ENCODE measurements at places on chromosomes 3 and 15.

DNA sequence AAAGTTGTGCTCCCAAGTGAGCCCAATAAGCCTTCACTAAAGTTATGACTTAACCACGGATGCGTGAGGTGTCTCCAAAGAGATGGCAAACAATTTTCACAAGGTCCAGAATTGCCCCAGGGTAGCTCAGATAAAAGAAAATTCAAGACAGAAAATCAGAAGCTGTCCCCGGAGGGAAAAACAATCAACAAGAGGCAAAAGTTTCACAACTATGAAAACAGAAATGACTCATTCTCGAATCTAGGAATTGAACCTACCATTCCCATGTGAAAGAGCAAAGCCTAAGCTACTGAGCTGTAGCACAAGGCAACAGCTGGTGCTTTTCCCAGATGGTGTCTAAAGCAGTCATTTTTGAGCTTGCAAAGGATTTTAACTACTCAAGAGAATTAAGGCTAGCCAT, 33.5 kb upstream of the MKRN3 start:
- no peak for DNase-seq

DNA sequence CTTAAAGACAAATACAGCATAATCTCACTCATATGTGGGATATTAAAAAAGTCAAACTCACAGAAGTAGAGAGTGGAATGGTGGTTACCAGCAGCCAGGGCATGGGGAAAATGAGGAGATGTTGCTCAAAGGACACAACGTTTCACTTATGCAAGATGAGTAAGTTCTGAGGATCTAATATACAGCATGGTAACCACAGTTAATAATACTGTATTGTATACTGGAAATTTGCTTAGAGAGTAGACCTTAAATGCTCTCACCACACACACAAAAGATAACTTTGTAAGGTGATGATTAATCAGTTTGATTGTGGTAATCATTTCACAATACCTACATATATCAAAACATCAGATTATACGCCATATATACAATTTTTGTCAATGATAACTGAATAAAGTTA, 60.0 kb downstream of the MYH15 start:
- DNase-seq = no peak

DNA sequence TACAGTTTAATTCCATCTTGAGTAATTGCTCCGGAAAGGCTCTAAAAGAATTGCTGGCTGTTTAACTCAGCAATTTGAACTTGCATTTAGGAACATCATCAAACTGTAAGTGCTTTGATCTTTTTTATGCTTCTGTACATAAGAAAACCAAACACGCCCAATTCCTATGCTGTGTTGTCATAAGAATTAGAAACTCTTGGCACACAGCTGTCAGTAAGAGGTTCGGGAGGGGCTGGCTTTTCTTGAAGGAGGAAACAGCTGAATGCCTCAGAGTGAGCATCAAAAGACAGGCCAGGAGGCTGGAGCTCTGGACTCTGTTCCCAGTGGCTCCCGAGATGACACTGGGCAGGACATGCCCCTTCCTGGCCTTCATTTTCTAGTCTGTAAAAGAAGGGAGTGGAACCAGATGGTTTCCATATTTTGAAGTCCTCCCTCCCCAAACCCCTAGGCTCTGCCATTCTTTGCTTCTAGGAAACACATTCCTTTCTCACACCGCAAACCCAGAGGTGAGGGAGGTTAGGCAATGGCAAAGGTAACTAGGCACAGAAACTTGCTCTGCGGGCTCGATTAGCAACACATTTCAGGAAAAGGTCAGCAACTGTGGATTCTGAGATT, 73.7 kb upstream of the DLG1 start:
- no peak for DNase-seq

GRCh38 chr3:160544844-160545503, 20.4 kb downstream of the KPNA4 start:
- DNase-seq = no peak

DNA sequence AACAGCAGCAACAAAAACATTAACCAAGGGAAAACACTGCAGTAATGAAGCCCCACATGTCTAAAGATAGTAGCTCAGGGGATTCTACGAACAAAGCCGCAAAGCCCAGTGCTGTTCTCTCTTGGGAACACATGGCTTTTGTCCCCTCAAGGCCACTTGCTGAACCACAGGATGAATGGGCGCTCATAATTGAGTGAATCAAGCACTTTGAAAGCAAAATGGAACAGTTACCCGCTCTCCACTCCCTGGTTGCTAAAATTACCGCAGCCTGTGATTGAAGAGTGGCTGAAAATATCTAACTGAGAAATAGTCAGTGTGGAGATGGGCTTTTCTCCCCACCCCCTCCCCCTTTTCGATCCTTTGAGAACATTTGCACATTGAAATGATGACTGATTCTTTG, 39.6 kb downstream of the RASGRF1 start:
- no peak for DNase-seq

DNA sequence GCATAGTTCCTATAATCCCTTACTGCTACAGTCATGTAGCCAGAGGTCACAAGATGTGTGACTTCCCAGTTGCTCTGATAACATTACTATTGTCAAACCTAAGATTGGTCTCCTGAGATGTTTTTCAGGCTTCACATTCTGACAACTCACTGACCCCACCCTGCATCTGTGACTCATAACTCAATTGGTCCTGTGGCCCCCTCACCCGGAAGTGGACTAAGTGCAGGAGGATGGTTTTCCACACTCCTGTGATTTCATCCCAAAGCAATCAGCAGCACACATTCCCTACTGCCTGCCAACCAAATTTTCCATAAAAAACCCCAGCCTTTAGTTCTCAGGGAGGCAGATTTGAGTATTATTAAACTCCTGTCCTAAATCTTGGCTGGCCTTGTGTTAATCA, 564.9 kb upstream of the ZNF385D start:
- no peak for DNase-seq

GRCh38 chr15:76398317-76399104, 61.9 kb downstream of the ISL2 start:
- DNase-seq = no peak

DNA sequence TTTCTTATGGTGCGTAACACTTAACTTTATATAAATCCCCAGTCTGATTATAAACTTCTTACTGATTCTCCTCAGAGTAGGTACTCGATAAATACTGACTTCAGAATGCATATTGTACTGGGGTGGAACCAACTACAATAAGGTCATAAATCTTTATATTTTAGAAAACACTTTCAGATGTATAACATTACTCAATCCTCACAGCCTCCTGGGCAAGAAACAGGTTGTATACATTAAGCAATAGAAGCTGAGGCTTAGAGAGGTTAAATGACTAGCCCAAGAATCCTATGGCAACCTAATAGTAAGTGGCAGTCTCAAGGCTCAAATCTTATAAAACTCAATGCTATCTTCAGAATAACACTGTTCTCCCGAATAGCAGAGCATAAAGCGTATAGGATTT, 9.1 kb downstream of the VPS13C start:
- no peak for DNase-seq

- no peak for DNase-seq
These were observed 521.5 kb downstream of the PDCD6IP start for GRCh38 chr3:34319881-34320280.

- DNase-seq = no peak
These were observed 6.3 kb upstream of the PARP14 start for GRCh38 chr3:122674339-122674738.

DNA sequence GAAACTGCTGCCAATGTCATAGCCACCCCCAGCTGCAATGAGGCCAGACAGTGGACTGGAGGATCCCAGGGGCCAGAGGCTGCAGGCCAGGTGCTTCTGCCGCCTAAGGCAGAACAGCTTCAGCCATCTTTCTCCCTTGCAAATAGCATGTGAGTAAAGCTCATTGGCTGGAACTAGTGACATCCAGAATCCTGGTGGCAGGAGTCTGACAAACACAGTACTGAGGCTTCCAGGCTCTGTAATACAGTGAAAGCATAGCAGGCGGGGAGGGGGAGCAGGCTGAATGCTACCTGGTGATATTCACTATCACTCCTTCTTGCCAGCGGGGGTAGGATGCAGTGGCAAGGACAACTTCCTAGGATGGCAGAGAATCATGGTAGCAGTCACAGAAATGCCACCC, 36.5 kb upstream of the TBC1D21 start:
- no peak for DNase-seq

DNA sequence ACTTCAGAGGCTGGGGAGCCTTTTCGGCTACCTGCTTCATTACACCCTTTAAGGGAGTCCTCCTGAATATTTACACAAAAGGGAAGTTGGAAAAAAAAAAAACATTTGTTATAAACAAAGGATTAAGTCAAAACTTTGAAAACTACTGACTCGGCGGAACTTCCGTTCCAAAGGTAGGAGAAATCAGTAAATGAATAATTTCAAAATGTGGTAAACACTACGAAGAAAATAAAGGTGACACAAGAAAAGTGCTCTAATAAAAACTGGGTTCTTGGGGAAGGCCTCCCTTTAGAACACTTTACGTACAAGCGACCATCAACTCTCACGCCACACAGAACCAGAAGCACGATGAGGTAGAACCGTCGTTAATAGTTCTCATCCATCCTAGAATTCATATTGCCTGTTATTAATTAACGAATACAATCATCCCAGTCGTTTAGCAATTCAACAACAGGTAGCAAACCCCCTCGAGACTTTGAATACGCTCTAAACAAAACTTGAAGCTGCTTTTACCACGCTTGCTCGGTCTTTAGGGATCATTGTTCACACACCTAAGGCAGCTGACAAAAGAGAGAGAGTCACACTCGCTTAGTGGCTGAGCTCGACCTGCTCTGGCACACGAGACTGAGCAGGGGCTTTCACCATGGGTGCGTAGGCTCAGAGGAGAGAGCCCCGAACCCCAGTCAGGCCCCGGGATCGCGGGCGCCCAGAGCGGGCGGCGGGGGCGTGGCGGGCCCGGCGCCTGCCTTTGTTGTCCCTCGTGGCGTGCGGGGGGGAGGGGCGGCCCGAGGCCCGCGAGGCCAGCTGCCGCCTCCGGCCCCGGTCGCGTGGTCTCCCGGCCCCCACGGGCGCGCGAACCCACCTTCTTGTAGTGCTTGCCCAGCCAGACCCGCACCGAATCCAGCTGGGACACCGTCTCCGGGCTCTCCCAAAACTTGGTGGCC, 680 bp downstream of the SMARCC1 start:
- peak; percentile 87 for DNase-seq

- DNase-seq = no peak
These were observed 168.3 kb upstream of the TGFBR2 start for GRCh38 chr3:30438126-30438525.

- DNase-seq = no peak
These were observed 5.7 kb upstream of the EXOG start for GRCh38 chr3:38490281-38491030.

- DNase-seq = no peak
These were observed 154.6 kb downstream of the PTPRG start for GRCh38 chr3:61715886-61716527.

DNA sequence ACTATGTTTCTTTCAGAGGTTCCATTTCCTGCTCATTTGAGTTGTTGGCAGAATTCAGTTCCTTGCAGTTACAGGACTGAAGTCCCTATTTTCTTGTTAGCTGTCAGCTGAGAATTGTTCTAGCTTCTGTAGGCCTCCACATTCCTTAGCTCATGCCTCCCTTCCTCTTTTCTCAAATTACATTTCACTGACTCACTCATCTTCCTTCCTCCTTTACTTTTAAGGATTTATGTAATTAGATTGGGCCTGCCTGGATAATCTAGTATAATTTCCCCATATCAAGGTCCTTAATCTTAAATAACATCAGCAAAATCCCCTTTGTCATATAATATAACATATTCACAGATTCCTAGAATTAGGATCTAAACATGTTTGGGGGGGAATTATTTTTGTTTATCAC, 40.6 kb upstream of the RBMS3 start:
- DNase-seq = no peak

- DNase-seq = no peak
These were observed 170.6 kb downstream of the TBL1XR1 start for GRCh38 chr3:177026505-177027277.

- no peak for DNase-seq
These were observed 15.6 kb downstream of the THBS1 start for GRCh38 chr15:39596358-39597051.

DNA sequence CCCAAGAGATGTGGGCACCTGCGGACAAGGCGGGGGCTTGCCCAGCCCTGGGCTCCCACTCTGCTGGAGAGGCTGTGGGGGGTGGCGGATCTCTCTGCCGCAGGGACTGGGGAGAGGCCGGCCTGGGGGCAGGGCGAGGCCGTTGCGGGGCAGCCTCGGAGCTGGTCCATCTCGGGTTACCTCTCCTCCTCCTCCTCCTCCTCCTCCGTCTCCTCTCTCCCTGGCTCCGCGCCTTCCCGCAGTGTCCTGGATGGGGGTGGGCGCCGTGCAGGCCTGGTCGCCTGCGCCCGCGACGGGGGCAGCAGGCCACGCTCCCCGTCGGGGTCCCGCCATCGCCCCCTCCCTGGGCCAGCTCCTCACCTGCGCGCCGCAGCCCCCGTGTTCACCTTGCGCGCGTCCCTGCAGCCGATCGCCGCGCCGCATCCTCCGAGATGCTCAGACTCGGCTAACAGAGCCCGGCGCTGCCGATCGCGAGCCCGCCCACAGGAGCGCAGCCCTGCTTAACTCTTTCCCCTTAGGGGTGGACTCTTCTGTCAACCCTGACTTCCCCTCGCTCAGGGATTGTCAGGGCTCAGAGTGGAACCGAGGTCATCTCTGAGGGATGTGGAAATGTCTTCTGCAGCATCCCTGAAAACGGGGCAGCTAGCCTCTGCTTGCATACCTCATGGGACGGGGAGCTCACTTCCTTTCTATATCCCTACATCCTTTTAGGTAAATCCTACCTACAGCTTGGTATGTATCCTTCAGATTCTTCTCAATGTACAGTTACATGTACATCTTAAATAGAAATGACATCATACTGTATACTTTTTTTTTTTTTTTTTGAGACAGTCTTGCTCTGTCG, at the start of gene PRRT3:
Gene PRRT3 (minus strand): TSS at position 447 of the 844 bp plus-strand sequence. CDS start 2,293 bp downstream, outside the sequence.
- DNase-seq = peak; percentile 57

- no peak for DNase-seq
These were observed 229.1 kb upstream of the ARHGEF26 start for GRCh38 chr3:153892126-153892525.

DNA sequence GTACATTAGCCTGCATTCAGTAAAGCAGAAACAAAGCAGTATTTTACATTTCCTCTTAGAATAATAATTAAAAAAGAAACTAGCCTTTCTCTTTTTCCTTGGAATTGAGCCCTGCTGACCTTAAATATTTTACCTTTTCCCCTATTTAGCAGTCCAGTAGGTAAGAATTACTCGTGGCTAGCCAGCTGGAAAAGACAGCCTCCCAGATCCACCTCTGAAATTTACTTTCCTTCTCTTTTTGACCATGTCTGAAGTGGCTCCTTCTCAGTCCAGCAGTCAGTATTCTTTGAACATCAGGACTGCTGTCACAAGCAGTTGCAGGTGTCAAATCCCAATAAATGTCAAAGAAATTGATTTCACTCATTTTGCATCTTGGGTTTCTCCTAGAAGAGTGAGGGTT, 311.5 kb upstream of the DCBLD2 start:
- no peak for DNase-seq

- no peak for DNase-seq
These were observed 47.9 kb downstream of the OPA1 start for GRCh38 chr3:193640728-193641439.

- no peak for DNase-seq
These were observed 30.7 kb downstream of the PXYLP1 start for GRCh38 chr3:141262308-141262705.

DNA sequence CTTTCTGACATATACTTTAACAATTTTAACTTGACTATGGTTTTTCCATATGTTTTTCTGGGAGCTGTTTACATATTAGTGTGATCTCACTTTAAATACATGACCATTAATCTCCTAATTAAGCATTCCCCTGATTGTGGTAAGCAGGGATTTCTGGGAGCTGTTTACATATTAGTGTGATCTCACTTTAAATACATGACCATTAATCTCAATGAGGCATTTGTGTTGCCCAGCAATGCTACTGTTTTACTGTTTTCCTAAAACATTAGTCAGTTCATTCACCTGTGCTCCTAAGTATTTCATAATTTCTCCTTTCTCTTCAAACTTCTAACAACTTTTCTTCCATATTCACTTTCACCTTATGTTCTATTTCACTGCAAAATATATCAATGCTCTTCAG, 3.6 kb upstream of the GRAMD1C start:
- no peak for DNase-seq

All from CD4-positive, alpha-beta memory T cell (primary cell).